AG09309 (cell line): ENCODE measurements at places on chromosomes 13 and 19.

- peak; percentile 98 for DNase-seq
Measured at GRCh38 chr19:46890423-46891170, 29.8 kb downstream of the ARHGAP35 start.

- no peak for DNase-seq
Measured at GRCh38 chr19:11534948-11535347, 3.7 kb upstream of the CNN1 start.

DNA sequence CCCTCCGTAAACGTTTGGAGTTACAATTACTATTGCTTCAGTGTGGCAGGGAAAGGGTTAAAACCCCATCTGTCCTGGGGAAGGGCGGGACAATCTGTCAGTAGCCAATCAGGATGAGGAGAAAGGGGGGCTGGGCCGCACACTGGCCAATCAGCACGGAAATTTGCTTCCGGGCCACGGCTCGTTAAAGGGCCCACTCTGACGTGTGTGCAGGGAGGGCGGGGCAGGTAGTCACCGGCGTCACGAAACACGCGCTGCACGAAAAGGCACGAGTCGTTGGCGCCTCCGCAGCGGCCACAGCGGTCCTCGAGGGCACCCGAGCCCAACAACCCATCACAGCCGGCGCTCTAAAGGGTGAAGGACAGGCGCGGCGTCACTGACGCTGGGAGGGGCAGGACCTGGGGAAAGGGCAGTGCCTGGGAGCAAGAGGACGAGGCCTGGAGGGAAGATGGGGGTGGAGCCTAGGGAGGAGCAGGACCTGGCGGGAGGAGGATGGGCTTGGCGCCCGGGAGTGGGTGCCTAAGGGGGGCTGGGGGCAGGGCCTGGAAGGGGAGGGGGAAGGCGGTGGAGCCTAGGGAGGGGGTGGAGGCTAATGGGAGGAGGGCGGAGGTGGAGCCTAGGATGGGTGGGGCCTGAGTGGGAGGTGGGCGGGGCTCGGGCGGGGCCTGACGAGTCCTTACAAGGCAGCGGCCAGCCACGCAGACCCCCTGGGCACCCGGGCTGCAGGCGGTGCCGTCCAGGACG is 4.9 kb downstream of the ADAMTSL5 start:
- DNase-seq, result peak; percentile 81

GRCh38 chr13:23858546-23858945 is 30.7 kb downstream of the MIPEP start:
- DNase-seq, result no peak

GRCh38 chr19:41811036-41811435 is 14.6 kb downstream of the CEACAM3 start:
- no peak for DNase-seq
